ENCODE measurements at places on chromosomes 12 and 14.

GRCh38 chr14:64763085-64763782 lies 59.0 kb downstream of the PLEKHG3 start:
- no peak for DNase-seq

DNA sequence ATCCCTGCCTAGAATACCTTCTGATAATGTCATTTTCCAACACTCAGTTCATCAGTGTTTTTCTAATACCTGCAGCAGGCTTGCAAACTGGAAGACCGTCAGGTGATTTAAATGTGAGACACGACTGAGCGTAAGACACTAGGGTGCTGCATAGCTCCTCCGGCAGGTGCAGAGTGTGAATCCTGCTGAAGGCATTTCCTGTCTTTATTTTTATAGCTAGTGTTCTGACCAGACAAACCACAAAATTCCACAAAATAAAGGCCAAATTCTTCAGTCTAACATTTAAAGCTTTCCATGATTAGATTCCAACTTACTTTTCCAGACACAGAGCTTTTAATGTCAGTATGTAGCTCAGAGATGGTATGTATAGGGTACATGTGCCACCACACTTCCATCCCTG lies 70.7 kb downstream of the BBS10 start:
- DNase-seq: no peak

- DNase-seq: peak; percentile 57
These were observed 187.3 kb downstream of the CAND1 start for GRCh38 chr12:67456431-67456901.

GRCh38 chr12:24838531-24838950 lies 110.4 kb downstream of the BCAT1 start:
- DNase-seq: no peak

DNA sequence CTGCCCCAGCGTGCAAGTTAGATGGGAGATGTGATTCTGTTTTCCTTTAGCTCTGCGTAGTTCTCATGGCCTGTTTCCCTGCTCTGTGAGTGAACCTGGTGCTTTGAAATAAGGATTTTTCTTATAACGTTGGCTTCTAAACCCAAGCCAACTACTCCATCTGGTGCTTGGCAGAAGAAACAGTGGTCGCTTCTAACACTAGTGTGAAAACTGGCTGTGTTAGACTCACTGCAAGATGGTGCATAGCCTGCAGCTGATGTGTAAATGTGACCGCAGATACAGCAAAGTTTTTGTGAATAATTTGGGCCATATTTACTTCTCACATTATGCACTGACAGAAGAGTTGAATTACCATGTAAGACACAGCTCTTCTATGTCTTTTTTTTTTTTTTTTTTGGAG lies 12.2 kb downstream of the GTF2H3 start:
- no peak for DNase-seq

GRCh38 chr12:31471051-31471450 lies 119.9 kb downstream of the DENND5B start:
- DNase-seq: no peak

DNA sequence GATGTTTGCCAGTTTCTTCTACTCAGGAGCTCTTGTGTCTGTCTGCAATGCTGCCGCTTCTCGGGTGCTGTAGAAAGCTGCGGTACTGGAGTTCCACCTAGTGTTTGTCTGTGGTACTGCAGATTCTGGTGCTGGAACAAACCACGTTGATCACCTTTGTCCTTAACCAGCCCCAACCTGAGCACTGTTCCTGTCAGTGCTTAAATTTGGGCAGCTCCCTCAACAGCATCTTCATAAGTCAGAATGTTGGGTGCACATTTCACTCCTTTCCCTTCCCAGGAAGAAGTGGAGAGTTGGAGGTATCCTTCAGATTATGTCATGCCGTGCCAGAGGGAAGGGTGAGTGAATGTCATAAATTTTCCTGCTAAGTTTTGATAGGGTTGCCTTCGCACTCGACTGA lies 48.7 kb upstream of the LALBA start:
- DNase-seq: peak; percentile 81

- no peak for DNase-seq
These were observed 12.7 kb downstream of the PROX2 start for GRCh38 chr14:74863274-74863673.
